ENCODE measurements at places on chromosomes 13 and 19.

GRCh38 chr19:29606420-29606747, 301 bp downstream of the POP4 start:
- no peak for DNase-seq

- DNase-seq = no peak
These were observed 1.2 kb downstream of the ADAMTSL5 start for GRCh38 chr19:1511318-1512317.

GRCh38 chr13:102846261-102847015, 606 bp downstream of the ERCC5 start:
- peak; percentile 67 for DNase-seq

DNA sequence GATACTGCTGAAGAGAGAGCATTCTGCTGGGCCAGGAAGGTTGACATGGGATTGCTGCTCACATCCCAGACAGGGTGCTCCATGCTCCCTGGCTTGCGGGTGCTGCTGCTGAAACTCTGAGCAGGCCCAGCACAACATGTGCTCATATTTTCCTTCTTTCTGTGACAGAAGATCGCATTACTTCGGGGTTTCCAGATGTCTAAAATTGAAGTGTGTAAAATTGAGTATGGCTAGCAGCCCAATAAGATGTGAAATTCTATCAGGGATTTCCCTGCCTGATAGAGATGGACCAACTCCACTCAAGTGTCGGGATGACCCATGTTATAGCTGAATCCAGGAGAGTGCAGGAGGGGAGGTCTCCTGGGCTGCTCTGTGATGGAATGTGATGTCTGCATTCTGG, 55.6 kb upstream of the KL start:
- no peak for DNase-seq

- DNase-seq = no peak
These were observed 59.2 kb upstream of the TPM4 start for GRCh38 chr19:16017138-16017490.

GRCh38 chr19:38135150-38135998, 88.6 kb downstream of the DPF1 start:
- DNase-seq = no peak

- DNase-seq = peak; percentile 84
These were observed 26.7 kb upstream of the NANOS3 start for GRCh38 chr19:13849991-13850909.

DNA sequence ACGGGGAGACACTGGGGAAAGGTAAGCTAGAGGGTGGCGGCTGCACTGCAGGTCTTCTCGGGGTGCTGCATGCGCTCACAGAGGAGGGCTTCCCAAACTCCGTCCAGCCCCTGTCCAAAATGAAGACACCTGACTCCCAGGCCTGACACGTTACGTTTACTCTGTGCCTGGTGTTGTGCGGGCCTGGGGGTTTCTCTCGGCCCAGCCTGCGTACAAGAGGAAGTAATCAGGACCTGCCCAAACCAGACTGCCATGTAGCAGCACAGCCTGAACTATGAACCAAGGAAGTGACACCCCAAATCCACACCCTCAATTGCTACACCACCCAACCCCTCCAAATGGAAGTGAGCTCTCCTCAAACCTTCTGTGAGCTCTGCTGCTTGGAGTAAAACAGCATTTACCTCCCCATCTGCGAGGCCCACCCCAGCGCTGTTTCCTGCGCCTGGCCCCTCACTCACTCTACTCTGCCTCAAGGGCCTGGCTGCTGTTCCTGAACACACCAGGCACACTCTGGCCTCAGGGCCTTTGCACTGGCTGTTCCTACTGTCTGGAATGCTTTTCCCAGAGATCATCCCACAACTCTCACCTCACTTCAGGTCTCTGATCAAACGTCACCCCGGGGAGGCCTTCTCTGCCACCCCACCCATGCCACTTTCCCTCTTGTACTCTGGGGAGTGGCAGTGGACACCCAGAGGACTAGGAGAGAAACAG, 3.0 kb downstream of the HSPBP1 start:
- no peak for DNase-seq

GRCh38 chr19:21158523-21159135, 16.8 kb downstream of the ZNF431 start:
- DNase-seq = peak; percentile 55

GRCh38 chr19:41783612-41784011, 12.8 kb upstream of the CEACAM3 start:
- no peak for DNase-seq

- DNase-seq = no peak
These were observed 19.1 kb downstream of the GPR183 start for GRCh38 chr13:99288089-99288488.
